Psoas muscle (tissue), 8 donors: ENCODE measurements at places on chromosomes 16 and 17. TPM values are rescaled to one million over a fixed set of nuclear protein-coding genes. Genes with fewer than 3 reads are reported as not detected.

CACNG4 gene
- polyA plus RNA-seq: 0.03 TPM

IRX5 gene
- 1.0 TPM for polyA plus RNA-seq

PRKCB gene
- polyA plus RNA-seq: 0.14 TPM

SLC13A2 gene
- not detected for polyA plus RNA-seq

C16orf90 gene
- not detected for polyA plus RNA-seq

HS3ST3A1 gene
- 0.64 TPM for polyA plus RNA-seq
